ENCODE measurements at places on chromosomes 6 and 20.

- DNase-seq: no peak
Measured at GRCh38 chr6:106318061-106318460, 7.5 kb downstream of the ATG5 start.

DNA sequence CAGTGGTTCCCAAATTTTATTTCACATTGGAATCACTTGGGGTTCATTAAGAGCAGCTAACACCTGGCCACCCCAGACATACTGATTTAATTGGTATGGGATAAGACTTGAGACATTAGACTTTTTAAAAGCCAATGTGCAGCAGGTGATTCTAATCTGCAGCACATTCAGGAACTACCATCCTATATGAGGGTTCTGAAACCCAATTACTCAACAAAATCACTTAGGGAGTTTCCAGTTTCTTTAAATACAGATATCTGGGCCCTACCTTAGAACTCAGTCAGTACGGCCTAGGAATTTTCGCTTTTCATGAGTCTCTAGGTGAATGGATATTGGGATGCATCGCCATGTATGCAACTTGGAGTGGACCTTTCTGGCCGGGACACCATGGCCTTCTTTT is 24.0 kb upstream of the L3MBTL3 start:
- no peak for DNase-seq

DNA sequence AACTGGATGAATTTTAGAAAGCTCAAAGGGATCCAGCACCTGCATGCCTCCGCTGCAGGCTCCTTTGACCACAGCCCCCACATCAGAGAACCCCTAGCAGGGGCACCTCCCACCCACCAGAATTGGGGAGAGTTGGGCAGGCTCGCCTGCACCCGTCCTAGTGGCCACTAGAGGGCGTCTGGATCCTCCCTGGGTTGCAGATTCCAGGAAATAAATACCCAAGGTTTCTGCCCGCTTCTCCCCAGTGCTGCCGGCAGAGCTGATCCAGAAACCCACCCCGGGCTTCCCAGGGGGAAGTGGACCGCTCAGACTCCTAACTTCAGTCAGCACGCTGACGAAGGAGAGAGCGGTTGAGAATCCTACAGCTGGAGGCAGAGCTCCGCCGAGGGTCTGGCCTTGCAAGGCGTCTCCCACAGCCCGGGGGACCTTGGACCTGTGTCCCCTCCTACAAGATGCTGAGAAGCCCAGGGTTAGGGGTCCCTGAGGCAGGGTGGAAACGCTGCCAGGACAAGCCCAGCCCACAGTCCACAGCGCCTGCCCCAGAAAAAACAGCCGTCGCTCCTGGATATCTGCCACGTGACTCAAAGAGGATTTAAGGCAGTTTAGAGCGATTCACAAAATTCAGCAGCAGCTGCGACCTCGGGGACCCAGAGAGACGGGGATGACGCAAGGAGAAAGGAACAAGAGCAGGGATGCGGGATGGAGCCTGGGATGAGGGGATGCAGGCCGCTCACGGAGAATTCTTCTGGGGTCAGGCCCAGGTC is 32.6 kb upstream of the PHACTR3 start:
- DNase-seq: peak; percentile 48

- DNase-seq: no peak
Measured at GRCh38 chr6:15421945-15422733, 176.3 kb downstream of the JARID2 start.

GRCh38 chr6:156154896-156155295 is 622.3 kb upstream of the ARID1B start:
- no peak for DNase-seq
